ENCODE measurements at places on chromosomes 13 and 19.

DNA sequence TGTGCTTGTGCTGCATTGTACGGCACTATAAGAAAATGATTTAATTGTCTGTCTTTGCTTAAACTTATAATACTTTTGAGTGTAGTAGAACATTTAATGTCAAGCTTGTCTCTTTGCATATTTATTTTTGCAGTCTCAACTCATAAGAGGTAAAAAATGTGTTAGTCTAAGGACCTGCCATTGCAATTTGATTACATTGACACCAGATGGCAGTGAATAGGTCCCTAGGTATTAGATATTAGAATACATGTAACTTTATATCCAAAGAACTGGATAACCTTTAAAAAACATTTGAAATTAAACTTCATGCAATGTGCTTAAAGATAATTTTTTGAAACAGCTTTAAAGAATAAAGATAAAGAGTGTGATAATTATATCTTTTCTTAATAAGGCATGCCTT is 1421.3 kb downstream of the OLFM4 start:
- no peak for DNase-seq

DNA sequence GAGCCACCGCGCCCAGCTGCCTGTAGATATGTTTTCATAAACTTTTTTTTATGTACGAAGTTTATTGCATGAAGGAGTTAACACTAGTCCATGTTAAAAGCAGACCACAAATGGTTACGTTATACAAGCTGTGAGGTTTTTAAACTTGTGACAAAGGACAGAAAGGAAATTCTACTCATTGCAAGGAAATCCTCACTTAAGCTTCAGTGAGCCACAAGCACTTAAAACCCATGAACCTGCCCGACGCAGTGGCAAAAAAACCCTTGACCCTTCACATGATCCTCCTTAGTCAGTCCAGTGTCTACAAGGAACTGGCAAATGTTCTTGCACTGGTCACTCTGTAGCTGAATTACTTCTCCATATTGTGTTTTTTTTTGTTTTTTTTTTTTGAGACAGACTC is 4.2 kb downstream of the MPND start:
- DNase-seq: peak; percentile 13

DNA sequence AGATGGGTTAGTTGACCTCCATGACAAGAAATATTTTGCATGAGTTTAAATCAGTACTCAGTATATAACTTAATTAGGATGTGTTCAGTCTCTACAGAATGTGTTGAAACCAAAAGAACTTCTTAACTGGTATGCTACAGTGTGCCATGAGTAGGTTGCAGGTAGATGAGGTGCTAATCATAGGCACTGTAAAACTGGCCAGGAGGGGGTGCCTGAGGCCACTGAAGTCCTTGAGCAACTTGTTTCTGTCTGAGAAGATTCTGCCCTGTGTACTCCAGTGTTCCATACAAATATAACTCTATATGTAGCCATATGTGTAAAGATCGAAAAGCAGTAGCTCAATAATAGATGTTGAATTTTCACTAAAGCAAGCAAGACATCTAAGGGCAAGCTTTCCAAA is 549.2 kb upstream of the KLF12 start:
- no peak for DNase-seq

GRCh38 chr13:28685114-28685513 is 26.2 kb downstream of the POMP start:
- DNase-seq: no peak

- peak; percentile 89 for DNase-seq
Observed at GRCh38 chr19:5002143-5002542, 33.2 kb downstream of the KDM4B start.

DNA sequence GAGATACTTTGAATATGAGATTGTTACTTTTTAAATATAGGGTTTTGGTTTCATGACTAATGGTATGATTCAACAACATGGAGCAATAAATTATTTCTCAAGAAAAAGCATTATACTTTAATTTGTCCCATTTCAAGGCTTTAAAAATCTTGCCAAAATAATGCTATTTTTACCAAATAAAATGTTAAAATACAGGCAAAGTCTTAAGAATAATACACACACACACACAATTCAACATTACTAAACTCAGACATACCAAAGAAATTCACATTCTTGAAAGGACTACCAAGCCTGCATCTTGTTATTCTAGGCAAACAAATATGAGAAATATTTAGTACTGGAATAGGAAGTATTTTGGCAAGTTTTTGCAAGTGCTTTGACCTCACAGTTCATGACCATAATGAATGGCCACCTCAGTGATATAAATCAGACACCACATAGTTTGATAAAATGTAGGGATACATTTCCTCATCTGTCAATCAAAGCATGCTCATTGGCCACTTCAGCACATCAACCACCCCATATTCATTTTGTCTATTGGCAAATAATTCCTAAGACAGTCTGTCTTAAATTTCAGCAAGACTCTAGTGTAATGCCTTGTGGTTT is 107.2 kb downstream of the NALCN start:
- peak; percentile 38 for DNase-seq

- no peak for DNase-seq
Observed at GRCh38 chr13:38013676-38014075, 144.1 kb upstream of the TRPC4 start.

GRCh38 chr13:79108914-79109643 is 297.0 kb downstream of the RBM26 start:
- no peak for DNase-seq
